ENCODE measurements at places on chromosomes 6 and 20.

DNA sequence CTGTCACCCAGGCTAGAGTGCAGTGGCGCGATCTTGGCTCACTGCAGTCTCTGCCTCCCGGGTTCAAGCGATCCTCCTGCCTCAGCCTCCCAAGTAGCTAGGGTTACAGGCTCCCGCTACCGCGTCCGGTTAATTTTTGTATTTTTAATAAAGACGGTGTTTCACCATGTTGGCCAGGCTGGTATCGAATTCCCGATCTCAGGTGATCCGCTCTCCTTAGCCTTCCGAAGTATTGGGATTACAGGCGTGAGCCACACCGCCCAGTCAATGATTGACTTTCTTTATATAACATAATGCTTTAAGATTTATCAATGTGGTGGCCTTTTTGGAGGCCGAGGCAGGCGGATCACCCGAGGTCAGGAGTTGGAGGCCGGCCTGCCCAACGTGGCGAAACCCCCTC, 7.8 kb upstream of the ABT1 start:
- DNase-seq = no peak

- no peak for DNase-seq
Measured at GRCh38 chr6:18412644-18413043, 25.5 kb downstream of the RNF144B start.

- no peak for DNase-seq
Measured at GRCh38 chr20:33808388-33808787, 2.8 kb upstream of the CHMP4B start.

DNA sequence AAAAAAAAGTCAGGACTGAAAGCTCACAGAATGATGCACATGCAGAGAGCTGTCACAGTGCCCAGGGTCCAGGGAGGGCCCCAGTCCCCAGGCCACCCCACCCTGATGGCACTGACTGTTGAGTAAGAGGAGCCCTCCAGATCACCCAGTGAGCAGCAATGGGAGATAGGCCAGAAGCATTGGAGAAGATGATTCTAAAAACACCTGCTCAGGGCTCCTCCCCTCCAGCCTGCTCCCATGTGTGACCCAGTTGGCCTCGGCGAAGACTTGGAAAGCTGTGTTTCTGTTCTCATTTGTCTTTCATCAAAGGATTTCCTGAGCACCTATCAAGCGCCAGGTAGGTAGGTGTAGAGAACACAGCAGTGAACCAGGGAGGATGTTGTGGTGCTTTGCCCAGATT, 43.9 kb upstream of the DSN1 start:
- no peak for DNase-seq

DNA sequence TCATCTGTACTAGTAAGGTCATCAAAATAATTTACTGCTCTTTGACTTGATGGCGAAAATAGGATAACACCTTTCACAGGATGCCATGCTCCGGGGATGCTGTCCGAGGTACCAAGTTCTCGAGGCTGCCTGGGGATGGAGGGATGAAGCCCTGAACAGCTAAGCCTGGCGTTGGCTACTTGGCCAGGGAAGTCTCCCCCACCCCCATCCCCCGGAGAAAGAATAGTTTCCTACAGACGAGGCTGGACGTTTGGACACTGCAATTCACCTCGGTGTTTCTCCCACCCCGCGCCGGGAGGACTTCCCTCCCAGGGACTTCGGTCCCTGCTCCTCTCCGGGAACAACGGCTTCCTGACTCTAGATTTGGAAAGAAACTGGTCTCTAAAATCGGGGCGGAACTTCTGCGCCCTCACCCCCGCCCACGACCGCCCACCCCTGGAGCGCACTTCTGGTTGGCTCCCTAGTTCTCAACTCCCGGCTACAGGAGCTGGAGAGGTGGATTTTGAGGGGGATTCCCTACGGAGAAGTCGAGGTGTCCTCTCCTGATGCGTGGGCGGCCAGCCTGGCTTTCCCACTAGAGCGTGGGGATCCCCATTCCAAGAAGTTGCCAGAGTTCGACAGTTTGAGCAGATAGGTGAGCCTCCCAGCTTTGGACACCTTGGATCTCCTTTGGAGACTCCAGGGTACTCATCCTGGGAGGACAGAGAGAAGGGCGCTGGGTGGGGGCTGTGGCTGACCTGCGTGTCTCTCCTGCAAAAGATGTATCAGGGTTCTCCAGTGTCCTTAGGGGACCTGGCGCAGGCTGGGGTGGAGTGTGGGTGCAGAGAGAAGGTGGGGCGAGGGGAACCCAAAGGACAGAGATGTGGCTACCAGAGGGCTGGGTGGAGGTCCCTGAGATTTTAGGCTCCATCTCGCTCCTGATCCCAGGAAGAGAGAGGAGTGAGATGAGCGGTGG, 1.1 kb downstream of the PCSK2 start:
- no peak for DNase-seq

GRCh38 chr6:72704979-72705378, 83.1 kb downstream of the KCNQ5 start:
- DNase-seq = no peak

- no peak for DNase-seq
Measured at GRCh38 chr6:10630178-10630577, 64.2 kb downstream of the C6orf52 start.

- no peak for DNase-seq
Measured at GRCh38 chr20:1396702-1397101, 3.8 kb upstream of the FKBP1A start.
